ENCODE measurements at places on chromosomes 7 and 10.

DNA sequence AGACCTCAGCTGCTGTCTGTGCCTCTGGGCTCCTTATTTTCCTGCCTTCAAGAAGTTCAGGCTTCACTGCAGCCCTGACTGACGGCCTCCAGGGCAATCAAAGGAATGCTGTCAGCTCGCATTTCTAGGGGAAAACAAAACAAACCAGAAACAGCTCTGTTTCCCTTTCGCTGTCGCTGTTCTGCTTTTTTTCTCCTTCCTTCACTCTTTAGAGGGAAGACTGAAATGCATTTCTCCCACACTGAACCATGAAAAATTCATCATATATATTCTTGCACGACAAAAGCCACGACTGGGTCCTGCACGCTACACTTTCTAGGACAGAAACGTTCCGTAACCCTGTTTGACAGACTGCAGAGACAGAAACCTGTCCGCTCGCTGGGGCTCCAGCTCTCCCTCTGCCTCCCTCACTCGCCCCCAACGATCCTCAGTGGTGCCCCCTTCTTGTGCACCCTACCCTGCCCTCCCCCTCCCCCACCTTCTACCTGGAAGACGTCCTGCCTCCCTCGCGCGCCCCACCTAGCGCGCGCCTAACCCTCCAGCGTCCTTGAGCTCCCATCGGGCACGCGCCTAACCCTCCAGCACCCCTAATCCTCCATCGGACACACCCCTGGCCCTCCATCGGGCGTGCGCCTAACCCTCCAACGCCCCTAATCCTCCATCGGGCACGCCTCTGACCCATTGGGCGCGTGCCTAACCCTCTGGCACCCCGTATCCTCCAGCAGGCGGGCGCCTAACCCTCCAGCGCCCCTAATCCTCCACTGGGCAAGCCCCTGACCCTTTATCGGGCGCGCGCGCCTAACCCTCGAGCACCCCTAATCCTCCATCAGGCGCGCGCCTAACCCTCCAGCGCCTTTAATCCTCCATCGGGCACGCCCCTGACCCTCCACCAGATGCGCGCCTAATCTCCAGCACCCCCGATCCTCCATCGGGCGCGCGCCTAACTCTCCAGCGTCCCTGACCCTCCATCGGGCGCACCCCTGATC is 37.1 kb downstream of the SVOPL start:
- no peak for DNase-seq

- no peak for DNase-seq
Observed at GRCh38 chr7:114047889-114048288, 129.1 kb upstream of the PPP1R3A start.

DNA sequence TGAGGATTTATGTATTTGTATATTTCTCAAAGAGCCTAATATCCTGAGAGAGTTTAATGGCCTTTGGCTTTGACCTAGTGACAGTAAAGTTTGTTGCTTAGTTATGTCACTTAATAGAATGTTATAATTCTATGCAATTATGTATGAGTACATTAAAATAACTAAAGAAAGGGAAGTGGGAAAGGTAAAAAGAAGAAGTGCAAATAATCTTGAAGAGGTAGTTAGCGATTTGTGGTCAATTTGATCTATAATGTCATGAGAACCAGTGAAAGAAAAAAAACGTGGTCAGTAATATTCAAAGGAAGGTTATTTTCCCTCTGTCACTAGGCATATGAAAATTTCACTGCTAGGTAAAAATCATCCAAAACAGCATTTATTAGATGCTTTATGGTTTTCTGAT is 143.4 kb upstream of the LSM8 start:
- DNase-seq = no peak

DNA sequence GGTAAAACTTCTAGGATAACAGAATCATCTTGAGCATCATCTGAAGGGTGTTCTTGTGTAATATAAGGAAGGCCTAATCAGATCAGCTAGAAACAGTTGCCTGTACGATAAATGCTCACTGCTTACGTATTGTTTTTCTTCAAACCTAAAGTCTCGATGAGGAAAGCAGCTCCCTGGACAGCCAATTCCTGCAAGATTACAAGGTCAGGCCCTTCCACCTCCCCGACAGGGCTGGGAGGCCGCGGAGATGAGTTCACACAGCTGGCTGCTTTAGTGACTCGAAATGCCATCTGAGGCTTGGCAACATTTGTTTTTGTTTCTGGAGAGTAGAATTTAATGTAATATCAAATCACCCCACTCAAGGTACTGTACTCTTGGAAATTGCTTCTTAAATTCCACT is 95.1 kb upstream of the PFKP start:
- DNase-seq = no peak

- no peak for DNase-seq
Observed at GRCh38 chr10:12980713-12981306, 20.7 kb downstream of the CCDC3 start.

- DNase-seq = no peak
Observed at GRCh38 chr7:41570766-41571165, 132.1 kb downstream of the INHBA start.
